ENCODE measurements at places on chromosomes 5 and 9. TPM values are rescaled to one million over a fixed set of nuclear protein-coding genes. Genes with fewer than 3 reads are reported as not detected.

IL9 gene
- not detected for total RNA-seq

HACD4 gene
- 1.5 TPM for total RNA-seq

CDH9 gene
- 16.0 TPM for total RNA-seq

PTGR1 gene
- 21.3 TPM for total RNA-seq

SLC46A2 gene
- 0.73 TPM for total RNA-seq

LAMC3 gene
- 3.5 TPM for total RNA-seq

TMC1 gene
- total RNA-seq: 0.45 TPM

SLC27A6 gene
- 2.2 TPM for total RNA-seq

PCDHGC4 gene
- 63.2 TPM for total RNA-seq

LRRC70 gene
- total RNA-seq: 8.0 TPM

LPAR1 gene
- 13.4 TPM for total RNA-seq

All from cerebellum (tissue), 4 donors.